ENCODE measurements at places on chromosomes 4 and X.

DNA sequence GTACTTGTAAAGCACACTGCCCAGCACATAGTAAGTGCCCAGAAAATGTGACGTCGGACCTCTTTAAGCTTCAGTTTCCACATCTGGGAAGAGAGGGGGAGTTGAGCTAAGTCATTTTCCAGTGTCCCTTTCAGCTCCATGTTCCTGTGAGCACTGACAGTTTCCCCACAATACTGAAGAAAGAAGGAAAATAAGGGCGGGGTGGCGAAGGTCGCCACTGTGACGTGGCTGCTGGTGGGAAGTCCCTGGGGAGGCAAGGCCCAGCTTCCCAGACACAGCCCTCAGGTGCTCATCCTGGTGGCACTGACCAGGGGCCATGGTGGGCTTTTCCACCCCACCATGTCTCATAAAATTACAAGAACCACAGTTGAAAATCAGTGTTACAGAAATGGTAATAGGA is 121.8 kb downstream of the PTTG2 start:
- ATAC-seq = no peak

DNA sequence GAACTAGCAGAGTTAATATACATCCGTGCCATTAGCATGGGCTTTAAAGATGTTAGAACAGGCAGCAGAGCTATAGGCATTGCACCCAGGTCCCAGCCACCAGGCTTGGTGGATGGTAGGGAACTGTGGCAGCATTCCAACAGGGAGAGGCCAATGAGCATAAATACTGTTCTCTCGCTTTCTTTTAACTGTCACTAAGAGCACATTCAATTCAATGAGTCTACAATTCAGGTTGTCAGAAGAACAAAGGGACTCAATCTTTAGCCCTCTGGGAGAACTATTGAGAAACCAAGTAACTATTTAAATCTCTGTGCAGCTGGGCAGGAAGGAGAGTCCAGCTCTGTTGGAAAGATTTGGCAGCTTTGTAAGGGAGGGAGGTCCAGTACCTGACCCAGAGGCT is 165.6 kb downstream of the CHIC1 start:
- ATAC-seq = no peak

- ATAC-seq = no peak
Measured at GRCh38 chrX:20388594-20388993, 121.9 kb upstream of the RPS6KA3 start.

GRCh38 chrX:21408307-21408706 is 34.1 kb downstream of the CNKSR2 start:
- ATAC-seq = no peak

DNA sequence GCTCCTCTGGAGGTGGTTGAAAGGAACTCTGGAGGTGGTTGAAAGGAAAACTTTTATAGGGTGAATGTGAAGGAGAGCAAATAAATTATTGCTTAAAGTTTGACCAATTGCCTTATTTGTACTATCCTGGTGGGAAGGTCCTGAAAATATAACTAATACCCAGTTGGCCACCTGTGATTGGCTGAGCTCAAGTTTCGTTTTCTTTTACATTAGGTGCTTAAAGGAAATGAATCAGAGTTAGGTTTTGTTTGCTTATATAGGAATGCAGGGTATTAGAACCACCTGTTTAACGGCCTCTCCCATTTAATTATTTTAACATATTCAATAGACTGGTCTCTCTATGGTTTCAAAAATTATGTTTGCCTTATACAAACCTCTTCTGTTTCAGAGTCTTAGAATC is 497.6 kb downstream of the PRR32 start:
- no peak for ATAC-seq
